ENCODE measurements at places on chromosomes 11 and 22.

DNA sequence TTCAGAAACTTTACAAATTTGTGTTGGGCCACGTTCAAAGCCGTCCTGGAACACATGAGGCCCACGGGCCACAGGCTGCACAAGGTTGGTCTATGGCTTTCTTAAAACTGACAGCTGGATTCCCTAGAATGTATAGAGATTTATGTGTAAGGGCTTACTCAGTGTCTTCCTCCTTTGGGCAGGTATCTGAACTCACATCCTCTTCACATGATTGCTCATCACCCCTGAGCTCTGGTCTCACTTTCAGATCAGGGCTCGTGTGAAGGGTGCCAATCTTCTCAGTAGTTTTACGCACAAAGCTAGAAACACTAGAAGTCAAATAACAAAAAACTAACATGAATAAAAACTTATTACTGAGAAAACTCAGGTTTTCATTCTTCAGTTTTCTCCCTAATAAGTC is 27.1 kb downstream of the HPS5 start:
- no peak for DNase-seq

DNA sequence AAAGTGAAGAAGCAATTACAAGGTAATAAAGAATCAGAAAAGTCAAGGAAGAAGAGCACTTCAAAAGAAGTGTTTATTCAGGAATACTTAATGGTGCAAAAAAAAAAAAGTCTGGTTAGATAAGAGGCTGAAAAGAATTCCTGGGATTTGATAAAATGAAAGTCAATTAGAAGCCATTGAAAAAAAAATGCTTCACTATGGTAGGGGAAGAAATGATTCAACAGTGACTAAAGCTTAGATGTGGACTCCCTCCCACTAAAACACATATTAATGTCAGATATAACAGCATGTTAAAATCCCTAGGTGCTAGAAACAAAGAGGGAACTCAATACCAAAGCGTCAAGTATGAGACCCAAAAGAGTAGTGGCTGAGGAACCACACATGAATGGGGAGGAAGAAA is 335.3 kb upstream of the PITPNB start:
- no peak for DNase-seq

DNA sequence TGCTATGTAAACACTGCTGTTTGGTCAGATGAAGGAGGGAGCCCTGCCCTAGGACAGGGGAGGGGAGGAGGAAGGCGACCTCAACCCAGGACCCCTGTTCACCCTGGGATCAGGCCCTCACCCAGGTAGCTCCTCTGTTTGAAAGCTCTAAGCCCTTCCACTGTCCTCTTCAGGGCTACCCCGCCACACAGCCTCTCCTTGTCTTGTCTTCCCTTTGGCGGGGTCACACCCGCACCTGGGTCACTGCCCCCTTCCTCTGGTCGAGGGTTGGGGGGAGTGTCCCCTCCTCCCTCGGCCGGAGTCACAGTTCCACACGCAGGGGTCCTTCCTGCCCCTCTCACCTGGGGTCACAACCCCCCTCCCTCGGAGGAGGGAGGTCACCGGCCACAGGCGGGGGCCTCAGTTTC is 463 bp upstream of the PTPMT1 start:
- DNase-seq = no peak

DNA sequence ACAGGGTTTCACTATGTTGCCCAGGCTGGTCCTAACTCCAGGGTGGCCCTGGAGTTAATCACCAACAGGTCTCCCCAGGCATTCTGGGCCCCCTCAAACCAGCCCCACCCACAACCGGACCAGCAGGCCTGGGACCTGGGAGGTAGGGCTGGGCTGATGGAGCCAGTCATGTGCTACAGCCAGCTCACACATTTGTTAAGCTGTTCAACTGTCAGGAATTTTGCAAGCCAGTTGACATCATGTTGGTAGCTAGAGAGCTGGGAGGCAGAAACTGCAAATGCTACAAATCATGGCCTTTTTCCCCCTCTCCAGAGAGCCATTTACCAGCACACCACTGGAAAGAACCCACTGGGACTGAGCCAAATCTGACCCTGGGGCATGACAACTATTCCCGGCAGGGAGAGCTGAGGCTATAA is 6.8 kb downstream of the ARHGAP1 start:
- DNase-seq = no peak

DNA sequence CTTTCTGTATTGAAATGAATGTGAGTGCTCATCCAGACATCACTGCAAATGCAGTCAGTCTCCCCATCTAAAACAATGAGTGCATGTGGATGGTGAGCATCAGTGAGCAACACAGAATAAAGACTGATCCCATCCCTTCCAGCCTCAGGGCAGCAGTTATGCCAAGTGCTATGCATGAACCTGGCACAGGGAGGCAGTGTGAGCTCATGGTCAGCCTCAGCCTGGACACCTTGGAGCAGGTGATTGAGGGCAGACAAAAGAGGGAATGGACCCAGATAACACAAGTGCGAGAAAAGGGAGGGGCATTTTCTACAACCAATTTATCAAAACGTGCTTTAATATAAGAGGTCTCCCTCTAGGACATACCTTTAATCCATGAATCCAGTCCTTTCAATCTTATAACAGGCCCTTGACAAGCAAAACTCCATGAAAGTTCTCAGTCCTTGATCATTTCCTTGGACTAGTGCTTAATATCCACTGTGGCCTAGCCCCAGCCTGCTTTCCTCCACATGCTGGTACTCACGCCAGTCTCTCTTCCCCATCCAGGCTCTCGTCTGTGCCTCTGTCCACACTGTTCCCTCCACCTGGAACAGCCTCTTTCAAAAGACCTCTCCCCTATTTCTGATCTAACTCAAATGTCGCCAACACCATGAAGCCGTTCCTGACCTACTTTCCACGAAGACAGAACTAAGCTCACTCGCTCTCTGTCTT is 50.5 kb upstream of the LRRC55 start:
- DNase-seq = no peak
